Ovary (tissue), 10 donors: ENCODE measurements at places on chromosomes 3 and 15. TPM values are rescaled to one million over a fixed set of nuclear protein-coding genes. Genes with fewer than 3 reads are reported as not detected.

CD200 gene
- 19.2 TPM for total RNA-seq

DNA sequence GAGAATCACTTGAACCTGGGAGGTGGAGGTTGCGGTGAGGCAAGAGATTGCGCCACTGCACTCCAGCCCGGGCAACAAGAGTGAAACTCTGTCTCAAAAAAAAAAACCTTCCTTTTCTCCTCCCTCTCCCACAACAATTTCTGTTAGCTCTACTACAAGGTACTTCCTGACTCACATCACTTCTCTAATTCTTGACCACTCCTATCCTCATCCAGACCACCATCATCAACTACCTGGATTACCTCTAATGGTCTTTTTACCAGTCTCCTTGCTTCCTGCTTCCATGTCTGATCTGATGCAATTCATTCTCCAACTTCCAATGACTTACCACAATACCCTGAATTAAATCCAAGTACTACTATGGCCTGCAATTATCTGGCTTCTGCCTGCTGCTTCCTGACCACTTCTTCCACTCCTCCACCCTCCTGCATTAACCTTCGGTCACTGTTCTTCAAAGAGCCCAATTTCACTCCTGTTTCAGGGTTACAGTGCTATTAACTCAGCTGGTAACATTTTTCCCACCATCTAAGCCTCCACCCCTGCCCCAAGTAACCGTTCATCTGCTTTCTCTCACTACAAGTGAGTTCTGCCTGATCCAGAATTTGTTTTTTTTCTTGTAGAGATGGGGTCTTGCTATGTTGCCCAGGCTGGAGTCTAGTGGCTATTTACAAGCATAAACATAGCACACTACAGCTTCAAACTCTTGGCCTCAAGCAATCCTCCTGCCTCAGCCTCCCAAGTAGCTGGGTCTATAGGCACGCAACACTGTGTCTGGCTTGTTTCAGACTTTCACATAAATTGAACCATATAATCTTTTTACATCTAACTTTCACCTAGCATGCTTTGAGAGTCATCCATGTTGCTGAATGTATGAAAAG is 27.8 kb downstream of the DCAF1 start:
- H3K36me3 ChIP-seq, result no peaks in the 10 kb centered on the region

GRCh38 chr3:196949285-196949619 is 6.9 kb upstream of the NCBP2 start:
- no peaks in the 10 kb centered on the region for H3K27me3 ChIP-seq
- H3K36me3 ChIP-seq, result no peaks in the 10 kb centered on the region
- no peak for DNase-seq
- H3K4me3 ChIP-seq, result no peak overlapping the region
- no peak overlapping the region for H3K27ac ChIP-seq

DNA sequence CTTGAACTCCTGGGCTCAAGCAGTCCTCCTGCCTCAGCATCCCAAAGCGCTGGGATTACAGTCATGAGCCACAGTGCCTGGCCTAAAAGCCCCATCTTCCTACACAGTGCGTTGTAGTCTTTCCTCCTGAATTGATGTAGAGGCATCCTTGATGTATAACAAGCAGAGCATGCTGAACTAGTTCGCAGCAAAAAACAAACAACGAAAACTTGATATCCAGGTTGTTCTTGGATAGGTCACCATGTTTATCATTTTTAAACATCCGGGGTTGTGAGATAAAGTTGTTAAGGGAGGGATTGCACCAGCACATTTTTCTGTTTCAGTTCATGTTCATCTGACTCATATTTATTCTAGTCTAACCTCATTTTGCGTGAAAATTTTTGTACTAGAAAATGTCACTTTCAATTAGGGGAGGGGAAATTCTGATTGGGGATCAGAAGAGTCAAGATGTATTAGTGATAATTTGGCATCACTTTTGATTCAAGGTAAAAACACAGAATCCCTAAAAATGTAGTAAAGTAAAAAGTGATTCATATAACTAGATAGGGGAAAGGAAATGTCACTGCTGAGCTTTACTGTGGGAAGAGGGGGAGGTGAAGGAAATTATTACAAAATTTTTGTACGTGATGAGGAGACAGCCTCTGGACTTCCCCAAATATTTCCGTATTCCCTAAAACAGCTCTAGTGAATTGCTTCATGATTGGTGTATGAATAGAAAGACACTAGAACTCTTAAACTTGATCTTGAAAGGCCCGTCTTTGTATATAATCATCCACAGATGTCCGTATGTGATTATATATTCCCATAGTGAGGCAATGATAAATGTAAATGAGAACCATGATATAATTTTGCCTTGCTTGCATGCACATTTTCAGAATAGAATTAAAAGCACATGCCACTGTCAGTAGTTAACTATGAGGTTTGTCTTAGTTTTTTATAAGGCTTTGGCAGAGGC is 22.9 kb downstream of the RAB8B start:
- DNase-seq, result no peak
- no peaks in the 10 kb centered on the region for H3K36me3 ChIP-seq
- H3K4me1 ChIP-seq, result peaks cover 17% of the 10 kb centered on the region
- H3K27me3 ChIP-seq, result no peaks in the 10 kb centered on the region
- H3K4me3 ChIP-seq, result no peak overlapping the region

DAZL gene
- total RNA-seq, result not detected

PTX3 gene
- total RNA-seq, result 1.2 TPM

DNA sequence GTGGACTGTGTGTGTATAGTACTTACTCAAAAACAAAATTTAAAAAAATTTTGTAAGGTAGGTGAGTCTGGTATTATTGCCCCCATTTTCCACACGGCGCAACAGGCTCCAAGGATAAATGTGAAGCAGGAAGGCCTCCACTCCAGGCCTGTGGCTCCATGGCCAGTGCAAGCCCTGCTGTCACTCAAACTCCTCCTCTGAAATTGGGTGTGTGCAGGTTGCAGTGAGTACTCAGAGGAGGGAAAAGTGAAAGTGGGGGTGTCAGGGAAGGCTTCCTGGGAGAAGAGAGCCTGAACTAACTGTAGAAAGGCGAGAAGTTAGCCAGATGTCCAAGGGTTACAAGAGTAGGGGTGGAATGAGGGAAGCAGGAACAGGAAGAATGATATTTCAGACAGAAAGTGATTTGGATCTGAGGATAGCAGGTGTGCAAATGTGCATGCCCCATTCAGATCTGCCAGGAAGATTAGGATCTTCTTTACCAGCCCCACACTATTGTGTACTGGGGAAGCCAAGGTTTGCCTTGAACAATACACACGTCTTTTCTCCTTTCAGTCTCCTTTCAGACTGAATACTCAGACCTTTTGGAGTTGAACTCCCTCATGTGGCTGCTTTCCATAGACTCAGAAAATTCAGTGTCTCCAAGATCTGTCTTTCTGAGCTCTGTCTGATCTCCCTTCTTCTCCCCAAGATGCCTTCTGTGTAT is 48.7 kb upstream of the RYK start:
- H3K27me3 ChIP-seq, result no peaks in the 10 kb centered on the region
- H3K27ac ChIP-seq, result peak overlapping the region; percentile 33
- H3K4me1 ChIP-seq, result no peaks in the 10 kb centered on the region
- H3K4me3 ChIP-seq, result no peak overlapping the region
- no peak for DNase-seq

SLC2A2 gene
- not detected for total RNA-seq

DNA sequence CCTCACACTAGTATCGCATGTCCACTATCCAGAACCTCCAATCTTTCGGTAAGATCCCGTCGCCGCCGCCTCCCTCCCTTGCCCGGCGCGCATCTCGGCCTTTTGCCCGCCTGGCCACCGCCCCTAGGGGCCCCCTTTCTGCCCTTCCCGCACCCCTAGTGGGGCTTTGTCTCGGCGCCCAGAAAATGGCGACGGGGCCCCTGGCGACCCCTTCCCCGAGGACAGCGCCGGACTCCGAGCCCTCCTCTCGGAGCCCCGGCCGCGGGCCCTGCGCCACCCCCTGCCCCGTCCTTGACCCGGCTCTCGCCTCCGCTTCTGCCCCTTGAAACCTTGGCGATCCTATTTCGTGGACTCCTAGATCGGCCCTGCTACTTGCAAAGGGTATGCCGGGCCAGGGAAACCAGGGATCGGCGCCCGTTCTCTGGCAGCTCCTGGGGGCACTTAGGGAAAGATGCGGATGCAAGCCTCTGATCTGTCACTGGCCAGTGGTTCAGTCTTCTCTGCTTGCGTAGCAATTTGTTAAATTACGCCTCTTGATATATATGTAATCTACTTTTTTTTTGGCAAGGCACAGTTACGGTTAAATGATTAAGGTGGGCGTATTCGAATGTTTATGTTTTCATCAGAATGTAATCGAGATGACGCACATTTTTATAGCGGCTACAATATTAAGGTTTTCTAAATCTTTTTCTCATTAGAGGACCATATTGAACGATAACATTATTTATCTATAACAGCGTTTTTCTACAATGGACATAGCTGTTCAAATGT is 603 bp downstream of the EIF1B start:
- H3K27me3 ChIP-seq, result no peaks in the 10 kb centered on the region
- peak overlapping the region; percentile 93 for H3K27ac ChIP-seq
- peaks cover 4% of the 10 kb centered on the region for H3K4me1 ChIP-seq
- peak overlapping the region; percentile 58 for H3K4me3 ChIP-seq
- DNase-seq, result peak; percentile 70

- H3K4me3 ChIP-seq, result no peak overlapping the region
- no peaks in the 10 kb centered on the region for H3K27me3 ChIP-seq
- H3K27ac ChIP-seq, result peak overlapping the region; percentile 26
- DNase-seq, result peak; percentile 40
Measured at GRCh38 chr3:157129803-157130466, 30.0 kb downstream of the CCNL1 start.

DNA sequence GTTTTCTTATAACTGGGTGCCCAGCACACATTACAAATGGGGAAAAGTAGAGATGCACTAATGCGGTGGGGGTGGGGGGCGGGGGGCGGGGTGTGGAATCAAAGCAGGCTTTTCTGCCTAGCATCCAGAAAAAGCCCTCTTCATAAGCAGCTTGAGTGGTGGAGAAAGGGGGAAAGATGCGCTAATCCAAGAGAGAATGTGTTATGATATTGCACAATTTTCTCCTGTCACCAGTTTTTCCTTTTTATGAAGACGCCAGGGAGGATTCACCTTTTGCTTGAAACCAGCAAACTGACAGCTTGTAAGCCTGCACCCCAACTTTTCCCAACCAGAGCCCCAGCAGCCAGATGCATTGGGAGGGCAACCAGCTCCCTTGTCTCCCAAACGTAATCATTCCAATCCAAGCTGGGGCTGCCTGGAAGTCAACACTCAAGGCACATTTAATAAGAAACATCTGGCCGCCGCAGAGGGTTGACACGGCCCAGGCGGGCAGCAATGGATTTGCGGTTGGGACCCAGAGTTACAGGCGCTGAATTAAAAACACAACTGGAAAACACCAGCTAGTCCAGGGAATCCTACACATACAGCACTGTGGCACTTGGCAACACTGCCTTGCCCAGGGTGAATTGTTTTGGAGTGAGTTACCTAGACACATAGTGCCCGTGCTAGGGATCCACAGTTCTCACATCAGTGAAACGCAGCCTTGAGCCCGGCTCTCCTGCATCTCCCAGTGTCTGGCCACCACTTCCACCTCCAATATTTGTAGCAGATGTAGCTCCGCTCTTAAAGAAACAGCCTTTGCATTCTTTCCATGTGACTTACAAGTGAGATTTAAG is 218.5 kb upstream of the PRICKLE2 start:
- H3K36me3 ChIP-seq, result no peaks in the 10 kb centered on the region
- H3K4me3 ChIP-seq, result no peak overlapping the region
- H3K4me1 ChIP-seq, result peaks cover 6% of the 10 kb centered on the region
- no peak overlapping the region for H3K27ac ChIP-seq
- peak; percentile 42 for DNase-seq

- DNase-seq, result no peak
- H3K36me3 ChIP-seq, result no peaks in the 10 kb centered on the region
- H3K4me3 ChIP-seq, result no peak overlapping the region
- H3K27me3 ChIP-seq, result no peaks in the 10 kb centered on the region
- no peaks in the 10 kb centered on the region for H3K4me1 ChIP-seq
Measured at GRCh38 chr3:100577382-100578008, 31.9 kb upstream of the ADGRG7 start.
